Muscle of leg (tissue), 16 donors: ENCODE measurements at places on chromosomes 2 and 18. TPM values are rescaled to one million over a fixed set of nuclear protein-coding genes. Genes with fewer than 3 reads are reported as not detected.

GRCh38 chr2:227761740-227762476 lies 16.2 kb downstream of the SCYGR8 start:
- DNase-seq, result peak; percentile 82

ITGA6 gene
- total RNA-seq, result 88.6 TPM

DNA sequence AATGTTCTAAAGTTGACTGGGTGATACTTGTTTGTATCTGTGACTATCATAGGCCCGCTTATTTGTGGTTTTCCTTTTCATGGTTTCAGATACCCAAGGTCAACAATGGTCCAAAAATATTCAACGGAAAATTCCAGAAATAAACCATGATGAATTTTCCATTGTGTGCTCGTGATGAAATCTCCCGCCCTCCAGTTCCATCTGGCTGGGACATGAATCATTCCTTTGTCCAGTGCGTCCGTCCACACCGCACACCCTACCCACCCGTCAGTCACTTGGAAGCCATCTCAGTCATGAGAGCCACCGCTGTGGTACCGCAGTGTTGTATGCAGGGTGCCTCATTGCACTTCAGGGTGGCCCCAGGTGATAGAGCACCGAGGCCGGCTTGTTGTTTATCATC lies 268.2 kb upstream of the PXDN start:
- DNase-seq, result peak; percentile 12

DYNAP gene
- total RNA-seq, result not detected

LOXHD1 gene
- total RNA-seq, result 1.3 TPM
